ENCODE measurements at places on chromosomes 6 and 20. TPM values are rescaled to one million over a fixed set of nuclear protein-coding genes. Genes with fewer than 3 reads are reported as not detected.

DNA sequence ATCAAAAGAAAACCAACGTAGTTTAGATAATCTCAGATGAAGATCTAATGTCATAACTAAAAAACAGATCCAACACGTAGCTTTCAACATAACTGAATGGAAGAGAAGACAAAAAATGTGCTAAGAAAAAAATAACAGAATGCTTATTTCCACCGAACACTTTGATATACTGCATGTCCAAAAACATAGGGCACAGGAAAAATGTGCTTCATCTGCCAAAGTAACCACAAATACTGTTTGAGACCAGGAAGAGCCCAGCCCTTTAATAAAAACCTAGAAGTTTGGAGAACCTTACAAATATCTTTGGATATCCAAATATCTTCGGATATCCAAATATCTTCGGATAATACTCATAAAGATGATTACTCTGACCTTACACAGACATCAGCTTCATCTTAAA lies 19.8 kb downstream of the LAMA4 start:
- DNase-seq: no peak

DNA sequence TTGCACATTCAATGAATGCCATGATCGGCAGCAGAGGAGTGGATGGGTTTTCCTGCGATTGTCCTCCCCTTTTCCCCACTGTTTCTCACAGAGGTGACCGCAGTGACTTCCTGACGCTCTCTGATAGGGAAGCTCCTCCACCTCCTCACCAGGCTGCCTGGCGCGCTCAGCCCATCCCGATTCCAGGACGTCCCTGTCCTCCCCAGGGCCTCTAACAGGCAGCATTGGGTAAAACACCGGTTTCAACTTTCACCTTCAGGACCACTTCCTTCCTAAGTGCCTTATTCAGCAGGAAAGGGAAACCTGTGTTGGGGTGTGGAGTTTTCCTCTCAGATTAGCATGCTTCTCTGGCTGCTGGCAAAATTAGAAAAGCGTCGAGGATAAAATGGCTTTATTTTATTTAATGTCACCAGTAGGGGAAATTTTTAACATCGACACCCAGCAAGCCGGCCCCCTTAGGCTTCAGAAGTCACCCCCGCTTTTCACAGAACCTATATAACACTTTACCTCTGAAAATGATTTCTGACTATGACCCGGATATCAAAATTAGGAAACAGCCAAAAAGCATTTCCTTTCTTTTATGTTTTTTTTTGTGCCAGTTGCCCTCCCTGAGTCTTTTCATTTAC lies 570.4 kb upstream of the GJE1 start:
- DNase-seq: no peak

- no peak for DNase-seq
Observed at GRCh38 chr6:42104804-42105125, 37.7 kb downstream of the C6orf132 start.

DNA sequence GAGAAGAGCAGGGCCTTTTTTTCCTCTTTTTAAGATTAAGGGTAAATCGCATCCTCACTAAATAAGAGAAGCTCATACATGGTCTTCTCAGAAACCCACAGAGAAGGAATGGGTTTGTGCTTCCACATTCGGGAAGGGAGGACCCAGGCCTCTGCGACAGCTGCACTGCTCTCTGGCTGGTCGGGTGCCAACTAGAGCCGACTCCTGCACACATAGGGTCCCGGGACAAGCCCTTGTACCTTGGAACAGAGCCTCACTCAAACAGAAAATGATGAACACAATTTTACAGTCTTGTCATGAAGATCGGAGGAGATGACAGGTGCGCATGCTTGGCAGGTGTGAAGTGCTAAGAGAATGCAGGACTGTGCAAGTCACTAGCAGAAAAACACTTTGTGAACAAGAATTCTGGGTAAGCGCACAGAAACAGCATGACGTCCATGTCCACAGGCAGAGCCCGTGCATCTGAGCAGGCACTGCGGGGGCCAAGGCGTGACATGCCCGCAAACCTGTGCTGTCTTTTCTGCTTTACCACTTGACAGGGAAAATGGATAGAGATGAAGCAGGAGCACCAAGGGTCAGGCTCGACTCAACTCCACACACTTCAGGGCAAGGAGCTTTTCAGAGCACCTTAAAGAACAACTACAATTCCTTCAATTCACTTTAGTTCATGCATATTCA lies 101.0 kb upstream of the MPC1 start:
- DNase-seq: no peak

DNA sequence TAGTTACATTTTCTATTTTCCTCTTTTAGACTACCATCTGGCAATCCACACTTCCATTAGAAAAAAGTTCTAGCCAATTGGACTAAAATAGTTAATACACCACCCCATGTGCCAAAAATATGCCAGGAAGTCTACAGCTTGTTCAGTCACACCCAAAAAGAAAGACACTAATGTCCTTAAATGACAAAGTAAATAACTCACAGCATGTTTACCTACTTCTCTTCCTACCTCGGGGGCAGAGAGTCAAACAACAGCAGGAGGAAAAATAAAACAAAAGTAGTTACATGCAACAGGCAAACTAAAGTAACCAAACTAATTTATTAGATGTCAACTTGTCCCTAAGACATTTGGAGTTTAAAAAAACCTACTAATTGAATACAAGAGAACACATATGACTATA lies 57.0 kb downstream of the UBE3D start:
- DNase-seq: no peak

Gene SMAP1
- 46.7 TPM for total RNA-seq

Gene SSTR4
- 1.4 TPM for total RNA-seq

Gene ESR1
- total RNA-seq: 3.5 TPM
